ENCODE measurements at places on chromosomes 7 and 10.

GRCh38 chr10:132444877-132445351, 47.9 kb downstream of the PWWP2B start:
- DNase-seq = no peak

- DNase-seq = no peak
These were observed 39.2 kb downstream of the WBP1L start for GRCh38 chr10:102782673-102783551.

- DNase-seq = no peak
These were observed 39.6 kb upstream of the INHBA start for GRCh38 chr7:41742401-41743020.

GRCh38 chr10:101405001-101405400, 51.0 kb downstream of the BTRC start:
- no peak for DNase-seq

GRCh38 chr7:38727184-38727940, 96.2 kb upstream of the AMPH start:
- DNase-seq = no peak

DNA sequence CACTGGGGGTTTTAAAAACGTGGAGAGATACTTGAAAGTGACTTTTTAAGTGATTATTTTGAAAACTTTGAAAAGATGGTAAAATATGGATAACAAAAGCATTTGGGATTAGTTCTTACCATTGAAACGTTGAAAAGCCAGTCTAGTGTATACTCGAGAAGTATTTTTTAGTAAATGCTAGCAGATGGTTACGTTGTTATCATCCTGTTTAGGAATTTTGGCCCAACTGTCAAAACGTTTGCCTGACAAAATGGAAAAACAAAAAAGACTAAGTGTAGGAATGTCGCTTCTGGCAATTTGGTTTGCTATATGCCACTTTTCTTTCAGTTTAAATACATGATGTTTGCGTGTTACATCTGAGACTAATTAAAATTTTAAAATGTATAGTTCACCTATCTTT, 1.2 kb downstream of the RBM33 start:
- no peak for DNase-seq

- no peak for DNase-seq
These were observed 64.2 kb downstream of the PHYHIPL start for GRCh38 chr10:59240582-59241183.

DNA sequence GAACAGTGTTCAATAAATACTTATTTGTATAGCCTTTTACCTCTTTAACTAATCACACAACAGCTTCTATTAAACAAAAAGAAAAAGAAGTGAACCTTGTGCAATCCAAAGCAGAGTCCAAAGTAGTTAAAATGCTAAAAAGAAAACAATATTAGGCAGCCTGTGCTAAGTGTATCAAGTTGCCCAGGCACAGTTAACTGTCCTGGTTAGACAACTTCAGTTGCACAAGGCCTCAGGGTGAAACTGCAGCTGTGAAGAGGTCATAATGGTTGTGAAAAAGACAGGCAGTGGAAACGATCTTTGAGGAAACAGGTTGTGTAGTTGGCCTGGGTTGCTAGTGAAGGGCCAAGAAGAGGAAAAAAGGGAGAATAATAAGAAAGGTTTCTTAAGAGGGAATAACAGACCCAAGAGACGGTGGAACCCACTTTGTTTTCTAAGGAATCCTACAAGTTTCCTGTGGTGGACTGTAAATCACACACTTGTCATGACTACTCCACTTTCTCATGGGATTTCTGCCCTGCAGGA, 6.0 kb upstream of the CROT start:
- DNase-seq = no peak

- DNase-seq = no peak
These were observed 9.5 kb downstream of the PTCD1 start for GRCh38 chr7:99428972-99429566.

- no peak for DNase-seq
These were observed 11.2 kb downstream of the VWA2 start for GRCh38 chr10:114250236-114250635.

GRCh38 chr10:4136121-4136520, 351.1 kb upstream of the KLF6 start:
- no peak for DNase-seq

- no peak for DNase-seq
These were observed 7.4 kb upstream of the PTPRN2 start for GRCh38 chr7:158595068-158595467.

- DNase-seq = no peak
These were observed 26.4 kb downstream of the MET start for GRCh38 chr7:116698396-116698795.

DNA sequence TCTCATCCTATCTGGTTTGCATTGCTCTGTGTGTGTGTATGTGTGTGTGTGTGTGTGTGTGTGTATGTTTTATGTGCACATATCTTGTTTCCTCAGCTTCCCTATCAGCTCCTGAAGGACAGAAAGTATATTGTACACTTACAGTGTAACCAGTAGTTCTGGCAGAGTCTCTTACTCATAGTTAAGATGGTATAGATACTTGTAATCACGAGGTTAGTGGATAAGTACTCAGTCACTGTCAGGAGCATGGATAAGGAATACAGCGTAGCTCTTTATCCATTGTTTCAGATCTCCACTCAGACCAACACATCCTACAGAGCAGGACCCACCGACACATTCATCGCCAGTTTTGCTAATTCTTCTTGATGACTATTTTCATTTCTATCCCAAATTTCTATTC, 275.0 kb downstream of the TSPAN12 start:
- DNase-seq = no peak

GRCh38 chr7:157554393-157555238, 217.8 kb downstream of the DNAJB6 start:
- DNase-seq = no peak

DNA sequence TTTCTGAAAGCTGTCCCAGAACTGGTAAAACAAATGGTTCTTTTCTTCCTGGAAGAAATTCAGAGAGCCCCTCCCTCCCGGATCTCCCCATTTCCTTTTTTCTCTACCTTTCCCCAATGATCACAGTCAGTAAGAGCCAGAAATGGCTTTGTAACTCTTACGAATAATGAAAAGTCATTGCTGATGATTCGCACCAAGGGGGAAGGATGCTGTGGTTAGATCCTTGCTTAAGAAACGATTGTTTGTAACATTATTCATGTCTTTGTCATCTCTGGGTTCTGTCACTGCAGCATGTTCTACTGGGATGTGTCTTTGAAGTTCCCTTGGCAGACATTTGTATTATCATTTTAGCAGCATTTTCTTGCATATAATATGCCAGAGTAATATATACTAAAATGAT, 138.9 kb downstream of the CACNB2 start:
- DNase-seq = no peak

DNA sequence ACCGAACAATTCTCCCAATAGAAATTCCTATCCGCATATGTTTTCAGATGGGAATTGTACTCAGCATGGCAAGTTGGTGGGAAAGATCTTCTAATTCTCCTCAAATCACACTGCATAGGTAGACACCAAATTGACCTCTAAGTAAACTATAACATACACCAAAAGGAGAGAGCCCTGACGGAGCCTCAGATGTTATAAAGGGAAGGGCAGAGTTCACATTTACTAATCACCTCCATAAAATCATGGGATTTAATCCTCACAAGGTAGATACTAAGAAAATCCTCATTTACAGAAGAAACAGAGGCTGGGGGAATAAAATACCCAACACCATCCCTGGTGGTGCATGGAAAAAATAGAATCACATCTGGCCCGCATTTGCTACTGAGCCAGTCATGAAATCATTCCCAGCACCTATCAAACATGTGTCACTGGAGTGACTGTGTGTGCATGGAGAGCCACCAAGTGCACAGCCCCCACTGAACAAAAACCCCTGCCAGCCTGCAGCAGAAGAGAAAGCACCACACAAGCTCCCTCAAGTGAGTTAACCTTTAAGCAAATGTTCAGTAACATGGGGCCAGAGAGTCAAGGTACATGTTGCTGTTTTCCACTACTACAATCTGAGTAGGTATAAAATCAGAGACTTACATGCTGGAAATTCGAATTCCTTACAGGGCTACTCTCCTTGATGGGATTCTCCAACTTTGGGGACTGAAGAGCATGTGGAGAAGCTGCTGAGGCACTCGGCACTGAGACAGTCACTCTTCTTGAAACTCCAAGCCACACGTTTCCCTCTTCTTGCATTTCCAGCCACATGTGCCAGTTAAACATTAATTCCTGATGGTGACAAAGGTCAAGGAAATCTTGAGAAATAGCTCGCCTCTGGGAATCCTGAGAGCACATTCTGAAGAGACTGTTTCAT, at the start of gene DDC:
TSS of gene DDC (minus strand) at position 766 of the 919 bp plus-strand sequence. CDS start 21,320 bp downstream, outside the sequence.
- DNase-seq = no peak

- no peak for DNase-seq
These were observed 83.3 kb downstream of the PAX2 start for GRCh38 chr10:100828738-100829096.

GRCh38 chr7:105745681-105746330, 130.6 kb downstream of the ATXN7L1 start:
- DNase-seq = no peak

DNA sequence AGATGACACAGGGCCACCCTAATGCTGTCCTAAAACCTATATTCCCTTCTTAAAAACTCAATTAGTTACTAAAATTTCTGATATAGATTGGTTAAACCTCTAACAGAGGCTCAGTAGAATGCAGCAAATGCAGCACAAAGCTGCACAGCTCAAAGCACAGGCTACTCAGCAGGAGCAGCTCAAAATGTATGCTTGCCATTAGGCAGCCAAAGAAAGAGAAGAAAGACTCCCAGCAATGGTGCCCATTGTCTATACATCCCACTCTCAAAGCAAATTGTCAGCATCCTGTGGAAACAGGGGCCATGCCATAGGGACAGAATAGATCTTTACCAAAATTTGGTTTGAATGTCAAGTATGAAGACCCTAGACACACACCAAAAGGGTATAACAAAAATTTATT, 73.5 kb downstream of the TFPI2 start:
- no peak for DNase-seq

DNA sequence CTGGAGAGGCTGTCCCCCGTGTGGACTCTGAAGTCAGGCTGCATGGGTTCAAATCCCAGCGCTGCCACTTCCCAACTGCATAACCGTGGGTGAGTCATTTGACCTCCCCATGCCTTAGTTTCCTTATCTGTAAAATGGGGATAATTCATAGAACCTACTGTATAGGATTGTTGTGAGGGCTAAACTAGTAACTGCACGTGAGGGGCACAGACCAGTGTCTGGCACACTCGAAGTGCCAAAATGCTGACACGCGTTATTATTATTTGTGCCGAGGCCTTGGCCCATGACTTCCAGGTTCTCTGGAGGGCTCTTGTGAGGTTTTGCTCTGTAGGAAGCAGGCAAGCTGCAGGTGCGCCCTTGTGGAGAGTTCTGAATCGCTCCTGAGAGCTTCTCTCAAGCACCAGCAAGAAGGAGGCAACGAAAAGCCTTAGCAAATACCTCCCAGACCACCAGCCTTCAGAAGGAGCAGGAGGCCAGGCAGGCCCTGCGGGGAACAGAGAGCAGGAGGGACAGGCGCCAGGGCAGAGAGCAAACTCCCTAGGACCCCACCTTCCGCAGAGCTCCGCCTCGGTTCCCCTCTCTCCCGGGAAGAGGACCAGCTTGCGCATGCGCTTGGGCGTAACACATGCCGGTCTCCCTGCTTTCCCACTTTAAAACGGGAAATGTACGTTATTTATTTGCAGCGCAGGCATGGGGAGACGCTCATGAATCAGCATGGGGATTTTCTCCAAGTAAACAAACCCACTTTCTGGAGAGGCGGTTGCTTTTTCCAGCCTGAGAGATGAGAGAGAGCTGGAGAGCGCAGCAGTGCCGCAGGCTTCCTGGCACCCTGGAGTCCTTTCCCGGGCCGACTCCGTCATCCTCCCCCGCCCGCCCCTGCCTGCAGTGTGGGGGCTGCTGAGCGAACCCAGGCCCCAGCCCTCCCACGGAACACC, 39.6 kb downstream of the SORCS3 start:
- DNase-seq = no peak

- DNase-seq = no peak
These were observed 97.1 kb downstream of the TFEC start for GRCh38 chr7:115933471-115933870.

- no peak for DNase-seq
These were observed 112.8 kb downstream of the CDK14 start for GRCh38 chr7:90708841-90709317.

DNA sequence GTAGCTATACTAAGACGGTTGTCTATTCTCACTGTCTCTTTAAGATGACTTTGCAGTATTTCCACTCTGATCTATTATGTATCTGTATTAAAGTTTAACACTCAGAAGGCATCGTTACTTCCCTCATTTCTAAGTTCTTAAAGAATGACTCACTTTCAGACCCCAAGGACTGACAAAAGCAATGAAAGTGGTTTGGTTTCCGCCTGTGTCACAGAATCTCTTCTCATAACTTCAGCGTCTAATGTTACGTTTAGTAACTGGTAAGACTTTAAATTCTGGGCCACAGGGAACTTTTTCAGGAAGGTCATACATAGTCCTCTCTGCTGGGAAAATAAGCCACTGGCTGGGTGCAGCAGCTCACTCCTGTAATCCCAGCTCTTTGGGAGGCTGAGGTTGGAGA, 892.0 kb upstream of the AUTS2 start:
- DNase-seq = no peak

GRCh38 chr7:24877790-24878311, 102.1 kb downstream of the OSBPL3 start:
- no peak for DNase-seq

- no peak for DNase-seq
These were observed 1.2 kb upstream of the SMARCD3 start for GRCh38 chr7:151249732-151250072.

- no peak for DNase-seq
These were observed 376.8 kb downstream of the HGF start for GRCh38 chr7:81393018-81393417.

GRCh38 chr7:108589199-108589598, 19.5 kb downstream of the DNAJB9 start:
- no peak for DNase-seq

DNA sequence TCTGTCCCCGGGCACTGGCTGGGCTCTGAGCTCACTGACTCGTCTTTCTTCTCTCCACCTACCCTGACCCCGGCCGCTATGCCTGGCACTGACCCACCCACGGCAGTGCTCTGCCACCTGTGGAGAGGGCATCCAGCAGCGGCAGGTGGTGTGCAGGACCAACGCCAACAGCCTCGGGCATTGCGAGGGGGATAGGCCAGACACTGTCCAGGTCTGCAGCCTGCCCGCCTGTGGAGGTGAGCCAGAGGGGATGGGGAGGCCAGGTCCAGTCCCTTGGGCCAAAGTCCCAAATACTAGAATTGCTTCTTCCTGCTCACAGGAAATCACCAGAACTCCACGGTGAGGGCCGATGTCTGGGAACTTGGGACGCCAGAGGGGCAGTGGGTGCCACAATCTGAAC, 27.3 kb downstream of the TBATA start:
- no peak for DNase-seq

DNA sequence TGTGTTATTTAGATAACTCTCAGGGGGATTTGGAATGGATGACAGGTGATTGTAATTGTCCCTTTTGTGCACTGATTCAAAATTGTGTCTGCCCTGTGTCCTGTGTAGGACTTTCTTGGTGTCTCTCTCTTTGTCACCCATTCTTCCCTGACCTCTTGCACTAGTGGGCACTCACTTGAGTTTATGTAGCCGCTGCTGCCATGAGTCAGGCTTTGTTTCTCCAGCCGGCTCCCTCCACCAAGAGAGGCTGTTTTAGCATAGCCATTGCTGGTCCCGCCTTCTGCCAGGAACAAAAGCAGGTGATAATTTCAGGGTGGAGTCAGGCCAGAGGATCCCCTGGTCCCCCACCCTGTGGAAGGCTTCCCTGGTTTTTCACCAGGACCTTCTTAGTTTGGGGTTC, 8.4 kb downstream of the COL17A1 start:
- no peak for DNase-seq

- no peak for DNase-seq
These were observed 133.4 kb downstream of the MACC1 start for GRCh38 chr7:20083781-20084180.
